ENCODE measurements at places on chromosomes 1 and 21.

DNA sequence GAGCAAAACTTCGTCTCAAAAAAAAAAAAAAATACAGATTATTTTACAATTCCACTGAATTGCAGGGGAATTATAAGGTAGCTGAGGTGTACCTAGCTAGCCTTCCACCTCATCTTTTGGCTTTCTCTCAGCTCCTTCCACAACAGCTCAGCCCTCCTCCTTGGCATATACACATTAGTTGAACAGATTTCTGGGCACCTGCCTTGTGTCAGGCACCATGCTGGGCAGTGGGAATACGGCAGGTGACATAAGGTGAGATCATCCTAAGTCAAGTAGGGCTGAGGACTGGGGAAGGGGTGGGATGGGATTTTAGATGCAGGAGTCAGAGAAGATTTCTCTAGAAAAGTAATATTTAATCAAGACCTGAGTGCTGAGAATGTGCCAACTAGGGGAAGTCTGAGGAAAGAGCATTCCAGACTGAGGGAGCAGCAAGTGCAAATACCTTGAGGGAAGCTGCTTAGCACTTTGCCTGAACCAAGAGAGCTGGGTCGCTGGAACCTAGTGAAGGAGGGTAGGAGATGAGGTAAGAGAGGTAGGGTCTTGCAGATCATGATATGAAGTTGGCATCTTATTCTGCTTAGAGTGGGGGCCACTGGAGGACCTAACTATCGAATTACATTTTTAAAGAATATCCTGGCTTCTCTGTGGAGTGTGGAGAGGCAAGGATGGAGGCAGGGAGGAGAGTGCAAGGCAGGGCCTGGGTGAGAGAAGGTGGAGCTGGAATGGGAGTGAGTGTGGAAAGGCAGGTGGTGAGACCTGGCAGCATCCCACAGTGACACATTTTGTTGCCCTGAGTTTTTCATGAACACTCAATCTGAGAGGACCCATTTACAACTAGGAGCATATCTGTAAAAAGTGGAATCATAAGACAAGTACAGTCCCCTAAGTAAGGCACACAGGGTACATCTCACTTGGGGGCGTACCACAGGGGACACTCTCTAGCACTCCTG, 28.2 kb downstream of the LAMC2 start:
- DNase-seq = no peak

DNA sequence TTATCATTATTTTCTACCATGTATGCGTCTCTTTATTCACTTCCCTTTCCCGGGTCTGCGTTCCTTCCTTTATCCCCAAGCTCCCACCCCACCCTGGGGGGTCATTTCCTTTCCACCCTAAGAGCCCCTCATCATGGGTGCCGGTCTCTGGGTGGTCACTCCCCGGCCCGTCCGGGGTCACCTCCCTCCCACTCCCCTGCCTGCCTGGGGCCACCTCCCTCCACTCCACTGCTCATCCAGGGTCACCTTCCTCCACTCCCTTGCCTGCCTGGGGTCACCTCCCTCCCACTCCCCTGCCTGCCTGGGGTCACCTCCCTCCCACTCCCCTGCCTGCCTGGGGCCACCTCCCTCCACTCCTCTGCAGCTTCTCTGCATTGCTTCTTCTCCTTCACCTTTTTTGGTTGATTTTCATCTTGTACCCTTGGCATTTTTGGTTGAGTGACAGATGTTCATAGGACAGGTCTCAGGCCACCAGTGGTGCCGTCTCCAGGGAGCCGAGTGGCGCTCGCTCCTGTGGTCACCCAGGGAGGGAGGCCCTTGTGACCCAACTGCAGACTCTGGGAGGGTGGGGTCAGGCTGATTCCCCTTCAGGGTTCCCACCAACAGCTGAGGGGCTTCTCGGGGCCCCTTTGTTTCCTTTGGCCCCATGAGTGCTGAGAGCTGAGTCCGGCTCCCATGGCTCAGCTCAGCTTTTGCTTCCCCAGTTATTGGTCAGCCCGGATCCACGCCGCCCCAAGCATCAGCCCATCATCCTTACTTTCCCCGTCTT, 48.6 kb upstream of the PCBP3 start:
- DNase-seq = no peak

DNA sequence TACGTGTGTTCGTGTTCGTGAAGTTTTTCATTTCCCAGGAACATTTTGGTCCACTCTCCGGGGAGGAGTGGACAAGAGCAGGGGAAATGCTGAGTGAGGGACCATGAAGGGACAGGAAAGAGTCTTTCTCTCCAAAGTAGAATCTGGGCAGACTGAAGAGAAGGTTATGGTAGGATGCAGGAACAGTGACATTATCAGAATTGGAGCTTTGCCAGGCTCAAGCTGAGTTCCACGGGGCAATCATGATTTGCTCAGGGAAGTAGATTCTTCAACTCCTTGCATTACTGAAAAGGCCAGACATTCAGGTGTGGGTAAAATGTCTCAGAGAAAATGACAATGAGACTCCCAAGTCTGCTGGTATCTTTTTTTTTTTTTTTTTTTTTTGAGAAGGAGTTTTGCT, 16.6 kb downstream of the ATP1A4 start:
- no peak for DNase-seq

DNA sequence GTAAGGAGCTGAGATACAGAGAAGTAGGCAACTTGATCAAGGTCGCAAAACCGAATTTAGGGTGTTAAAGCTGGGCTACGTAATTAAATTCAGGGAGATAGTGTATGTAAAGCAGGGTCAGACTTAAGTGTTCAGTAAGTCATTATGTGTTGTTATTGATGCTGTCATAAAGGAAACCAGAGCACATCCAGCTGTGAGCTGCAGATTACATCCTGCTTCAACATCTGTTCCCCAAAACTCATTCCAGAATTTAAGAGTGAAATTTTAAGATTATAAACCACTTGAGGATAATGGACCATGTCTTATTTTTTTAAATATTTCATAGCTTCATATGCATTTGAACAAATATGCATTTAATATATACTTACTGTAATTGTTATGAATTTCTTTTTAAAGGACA, 49.7 kb downstream of the IVNS1ABP start:
- no peak for DNase-seq

- peak; percentile 23 for DNase-seq
Measured at GRCh38 chr1:214566158-214567104, 15.0 kb upstream of the PTPN14 start.

DNA sequence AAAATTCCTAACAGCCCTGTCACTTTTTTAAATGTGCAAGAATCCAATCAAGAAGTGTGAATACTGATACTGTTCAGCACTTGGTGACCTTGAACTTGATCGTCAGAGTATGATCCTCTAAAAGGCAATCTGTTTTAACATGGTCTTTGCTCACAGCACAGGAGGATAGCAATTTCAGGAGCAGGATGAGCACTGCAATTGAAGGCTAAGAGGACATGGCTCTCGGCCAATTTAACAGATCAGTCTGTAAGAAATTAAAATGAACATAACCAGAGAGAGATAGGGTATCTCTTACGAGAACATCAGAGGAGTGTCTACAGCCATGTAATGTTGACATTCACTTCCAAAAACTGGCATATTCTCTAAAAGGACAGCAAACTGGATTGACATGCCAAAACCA, 243.1 kb downstream of the LTN1 start:
- no peak for DNase-seq

- DNase-seq = no peak
Measured at GRCh38 chr1:156500543-156500792, at the start of gene MEF2D. Gene MEF2D, minus strand, starts transcription at chr1:156500775. Its CDS starts 17,483 bp downstream, at chr1:156483292.

DNA sequence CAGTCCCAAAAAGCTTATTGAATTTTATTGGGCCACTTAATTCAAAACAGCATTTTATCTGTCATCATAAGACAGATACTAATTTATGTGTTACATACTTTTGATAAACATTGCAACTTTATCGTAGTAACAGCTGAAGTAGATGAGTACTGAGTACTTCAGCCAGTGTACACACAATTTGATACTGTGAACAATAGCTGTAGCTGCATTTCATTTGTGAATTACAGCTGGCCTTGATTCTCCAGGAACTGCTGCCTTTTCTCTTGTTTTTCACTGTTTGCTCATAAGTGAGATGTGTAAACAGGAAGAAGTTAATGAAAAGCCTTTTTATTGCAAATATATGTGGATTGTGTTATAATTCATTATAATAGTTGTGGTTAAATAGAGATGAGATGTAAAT, 10.2 kb downstream of the UAP1 start:
- no peak for DNase-seq

- DNase-seq = no peak
Measured at GRCh38 chr1:205994346-205994745, 8.8 kb downstream of the RAB7B start.

DNA sequence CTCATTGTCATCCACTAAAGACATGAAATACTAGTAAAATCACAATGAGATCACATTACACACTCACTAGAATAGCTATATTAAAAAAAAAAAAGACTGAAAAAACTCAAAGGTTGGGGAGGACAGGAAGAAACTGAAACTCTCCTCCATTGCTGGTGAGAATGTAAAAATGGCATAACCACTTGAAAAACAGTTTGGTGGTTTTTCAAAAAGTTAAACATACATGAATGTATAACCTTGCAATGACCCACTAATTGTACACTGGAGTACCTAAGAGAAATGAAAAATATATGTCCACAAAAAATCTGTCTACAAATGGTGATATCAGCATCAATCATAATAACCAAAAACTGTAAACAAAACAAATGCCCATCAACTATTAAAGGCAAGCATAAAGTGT, 44.0 kb downstream of the NRIP1 start:
- no peak for DNase-seq

DNA sequence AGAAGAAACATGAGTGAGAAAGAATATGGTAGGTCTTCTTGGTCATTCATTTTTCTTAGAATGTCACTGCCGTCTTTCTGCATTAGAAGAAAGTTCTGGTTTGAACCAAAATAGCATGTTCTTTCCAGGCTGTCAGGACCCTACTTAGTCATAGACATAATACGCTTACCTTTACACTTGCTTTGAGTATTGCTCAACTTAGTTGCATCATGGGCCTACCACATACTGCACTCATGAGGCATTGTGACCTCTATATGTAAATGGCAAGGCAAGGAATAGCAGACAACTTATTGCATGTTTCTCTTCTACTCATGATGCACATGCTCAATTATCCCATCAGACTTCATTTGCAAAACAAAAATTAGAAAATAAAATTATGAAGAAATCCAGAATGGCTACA, 415.0 kb downstream of the HLX start:
- DNase-seq = no peak

GRCh38 chr1:71399594-71399993, 318.8 kb upstream of the ZRANB2 start:
- DNase-seq = no peak

All from urothelium cell line (cell line).